ENCODE measurements at places on chromosomes 7 and 10.
A peak's percentile ranks its signal among the peaks of the same experiment; 100 is the strongest.

- DNase-seq, result no peak
Measured at GRCh38 chr10:10794046-10794445, 223.6 kb upstream of the CELF2 start.

- no peak for DNase-seq
Measured at GRCh38 chr10:4234661-4235060, 449.7 kb upstream of the KLF6 start.

GRCh38 chr10:29546773-29547313, 87.9 kb downstream of the SVIL start:
- DNase-seq, result no peak

- DNase-seq, result no peak
Measured at GRCh38 chr10:53088961-53089360, 316.4 kb upstream of the MBL2 start.

DNA sequence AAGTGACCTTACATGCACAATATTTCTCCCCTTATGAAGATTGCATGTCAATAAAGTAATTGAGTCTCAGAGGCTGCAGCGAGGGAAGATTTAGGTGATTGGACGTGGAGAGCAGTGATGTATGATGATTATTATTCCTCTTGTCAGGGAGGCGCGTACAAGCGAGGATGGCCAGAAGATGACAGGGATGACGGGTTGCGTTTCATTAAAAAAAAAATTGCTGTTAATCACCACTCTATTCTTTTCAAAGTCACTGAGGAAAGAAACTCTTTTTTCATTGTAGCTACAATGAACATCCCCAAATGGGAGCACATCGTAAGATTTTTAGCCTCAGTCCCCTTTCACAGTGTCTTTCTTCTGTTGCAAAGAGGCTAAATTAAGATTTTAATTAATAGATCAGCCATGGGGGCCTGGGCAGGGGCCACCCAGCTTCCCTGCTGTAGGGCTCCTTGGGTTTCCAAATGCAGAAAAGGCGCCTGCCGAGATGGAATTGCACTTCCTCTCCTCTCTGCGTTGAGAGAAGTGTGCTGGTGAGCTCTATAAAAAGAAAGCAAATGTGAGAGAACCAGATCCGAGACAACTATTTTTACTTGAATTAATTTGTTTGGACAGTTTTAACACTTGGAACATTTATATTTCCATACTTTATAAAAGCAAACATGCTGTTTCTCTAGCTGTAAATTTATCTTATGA, 998.1 kb downstream of the LRMDA start:
- no peak for DNase-seq

DNA sequence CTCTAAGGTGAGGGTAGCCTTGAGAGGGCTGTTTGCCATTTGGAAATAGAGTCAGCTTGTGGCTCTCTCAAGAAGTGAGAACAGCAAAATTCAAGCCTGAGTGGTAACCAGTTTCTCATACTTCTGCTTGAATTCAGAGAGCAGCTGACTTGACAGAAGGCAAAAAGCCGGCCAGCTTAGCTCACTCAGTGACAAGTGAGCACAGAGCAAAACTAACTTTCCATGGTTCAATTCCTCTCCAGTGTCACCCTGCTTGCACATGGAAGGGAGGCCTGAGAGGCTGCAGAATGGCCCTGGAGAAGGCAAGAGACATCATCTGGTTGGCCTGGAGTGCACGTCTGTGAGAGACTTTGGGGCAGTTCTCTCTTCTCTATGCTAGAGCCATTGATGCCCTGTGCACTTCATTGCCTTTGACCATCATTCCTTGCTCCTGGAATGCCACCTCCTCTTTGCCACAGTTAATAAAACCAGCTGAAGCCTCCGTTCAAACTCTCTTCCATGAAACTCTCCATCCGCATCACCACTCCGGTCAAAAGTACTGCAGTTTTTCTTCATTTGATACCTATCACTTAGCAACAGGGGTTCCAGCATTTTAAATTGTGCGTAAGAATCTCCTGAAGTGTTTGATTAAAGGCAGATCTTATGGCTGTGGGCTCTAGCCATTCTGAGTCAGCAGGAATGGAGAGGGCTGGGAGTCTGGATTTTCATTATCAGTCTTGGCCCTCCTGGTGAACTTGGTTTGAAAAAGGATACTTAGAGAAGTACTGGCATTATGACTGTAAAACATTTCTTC, 69.8 kb upstream of the PIK3CG start:
- no peak for DNase-seq

- DNase-seq, result no peak
Measured at GRCh38 chr10:5620966-5621365, 45.4 kb downstream of the ASB13 start.

GRCh38 chr10:4770801-4771553, 55.0 kb upstream of the AKR1E2 start:
- DNase-seq, result no peak

DNA sequence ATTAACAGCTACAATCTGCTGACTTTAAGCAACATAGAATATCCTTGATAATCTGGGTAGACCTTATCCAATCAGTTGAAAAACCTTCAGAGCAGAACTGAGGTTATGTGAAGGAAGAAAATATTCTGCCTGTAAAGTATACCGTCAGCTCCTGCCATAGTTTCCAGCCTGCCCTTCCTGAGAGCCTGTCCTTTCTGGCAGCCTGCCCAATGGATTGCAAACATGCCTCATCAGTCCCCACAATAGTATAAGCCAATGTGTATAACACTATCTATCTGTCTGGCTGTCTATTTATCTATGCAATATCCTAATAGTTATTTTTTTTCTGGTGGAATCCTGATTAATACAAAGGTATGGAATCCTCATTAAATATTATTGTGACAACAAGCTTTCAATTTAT, 489.2 kb upstream of the KCND2 start:
- no peak for DNase-seq

DNA sequence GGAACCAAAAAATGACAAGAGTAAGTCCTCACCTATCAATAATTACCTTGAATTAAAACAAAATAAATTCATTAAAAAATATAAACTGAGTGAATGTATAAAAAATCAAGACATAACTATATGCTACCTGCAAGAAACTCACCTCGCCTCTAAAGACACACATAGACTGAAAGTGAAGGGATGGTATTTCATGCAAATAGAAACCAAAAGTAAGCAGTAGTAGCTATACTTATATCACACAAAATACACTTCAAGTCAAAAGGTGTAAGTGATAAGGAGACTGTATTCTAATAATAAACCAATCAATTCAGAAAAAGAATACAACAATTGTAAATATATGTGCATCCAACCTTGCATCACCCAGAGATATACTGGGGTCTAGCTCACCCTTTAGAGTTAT, 332.6 kb downstream of the SH2D4B start:
- no peak for DNase-seq

GRCh38 chr7:14769261-14769660, 133.3 kb downstream of the DGKB start:
- no peak for DNase-seq

GRCh38 chr7:150931199-150931869, 46.8 kb downstream of the KCNH2 start:
- no peak for DNase-seq

DNA sequence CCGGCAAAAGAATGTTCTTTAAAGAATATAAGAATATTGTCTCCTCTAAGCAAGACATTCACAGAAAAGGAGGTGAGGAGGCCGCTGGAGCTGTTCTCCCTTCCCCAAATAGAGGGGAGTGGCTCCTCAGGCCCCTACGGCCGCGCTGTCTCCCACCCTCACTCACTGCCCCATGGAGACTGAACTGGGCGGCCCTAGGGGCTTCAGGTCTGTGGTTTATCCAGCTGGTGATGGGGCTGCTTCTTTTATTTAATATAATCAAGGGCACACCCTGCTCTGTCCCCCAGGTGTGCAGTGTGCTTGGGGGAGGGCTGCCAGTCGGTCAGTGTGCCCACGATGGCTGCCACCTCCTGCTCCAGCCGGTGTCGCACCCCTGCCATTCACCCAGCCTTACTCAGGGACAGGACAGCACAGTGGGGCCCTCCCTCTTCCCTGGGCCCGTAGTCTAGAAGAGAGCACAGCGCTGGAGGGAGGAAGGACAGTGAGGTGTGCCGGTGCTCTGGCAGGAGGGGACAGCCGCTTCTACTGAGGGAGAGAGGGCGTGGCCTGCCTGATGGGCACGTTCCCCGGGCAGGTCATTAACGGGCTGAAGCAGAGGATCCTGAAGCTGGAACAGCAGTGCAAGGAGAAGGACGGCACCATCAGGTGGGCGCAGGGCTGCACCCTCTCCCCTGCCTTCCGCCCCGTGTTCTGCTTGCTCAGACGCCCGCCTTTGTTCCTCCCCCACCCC, 23.4 kb downstream of the IQCE start:
- DNase-seq, result no peak

- no peak for DNase-seq
Measured at GRCh38 chr7:151174246-151175046, 7.0 kb upstream of the GBX1 start.

DNA sequence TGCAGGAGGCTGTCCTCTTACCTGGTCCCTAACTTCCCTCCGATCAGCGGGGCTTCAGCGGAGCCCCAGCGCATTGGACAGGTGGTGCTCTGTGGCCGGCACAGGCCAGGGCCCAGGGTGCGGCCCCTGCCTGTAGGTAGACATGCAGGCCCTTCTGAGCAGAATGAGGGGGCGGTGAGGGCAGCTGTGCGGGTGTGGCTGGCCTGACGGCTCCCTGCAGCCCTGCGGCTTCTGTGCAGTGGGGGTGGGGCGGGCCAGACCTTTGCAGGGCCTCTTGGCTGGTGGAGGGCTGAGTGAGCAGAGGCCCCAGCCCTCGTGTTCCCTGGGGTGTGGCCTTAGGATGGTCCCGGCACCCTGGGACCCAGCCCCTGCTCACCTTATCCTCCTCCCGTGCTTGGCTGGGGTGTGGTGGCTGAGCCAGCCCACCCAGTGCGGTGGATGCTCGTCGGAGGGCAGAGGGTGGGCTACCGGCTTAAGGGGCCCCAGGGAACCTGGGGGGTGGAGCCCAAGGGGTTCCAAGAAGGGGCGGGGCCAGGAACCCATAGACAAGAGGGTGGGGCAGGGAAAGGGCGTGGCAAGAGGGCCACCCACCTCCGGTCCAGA, 175.2 kb upstream of the TNRC18 start:
- no peak for DNase-seq

GRCh38 chr7:134060874-134061273, 66.3 kb upstream of the LRGUK start:
- no peak for DNase-seq

- DNase-seq, result no peak
Measured at GRCh38 chr10:32373496-32373895, 26.5 kb upstream of the EPC1 start.

DNA sequence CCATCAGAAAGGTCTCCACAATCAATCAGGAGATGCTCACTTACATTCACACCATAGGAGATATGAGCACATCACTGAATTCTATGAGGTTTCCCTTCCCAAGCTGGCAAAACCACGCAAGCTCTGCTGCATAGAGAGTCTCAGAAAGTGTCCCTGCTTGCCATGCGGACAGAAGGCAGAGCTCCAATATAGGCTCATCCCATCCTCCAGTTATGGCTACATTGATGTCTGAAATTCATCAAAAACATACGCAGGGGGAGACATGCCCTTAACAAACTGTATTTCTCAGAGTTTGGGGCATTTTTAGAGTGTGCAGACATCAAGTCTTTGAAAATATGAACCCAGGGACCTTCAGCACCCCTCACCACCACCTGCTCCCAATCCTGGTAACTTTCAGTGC, 2.9 kb downstream of the C10orf90 start:
- DNase-seq, result no peak

- DNase-seq, result no peak
Measured at GRCh38 chr7:97401398-97401797, 283.9 kb downstream of the SDHAF3 start.

GRCh38 chr10:120995768-120996167, 144.6 kb downstream of the WDR11 start:
- no peak for DNase-seq

DNA sequence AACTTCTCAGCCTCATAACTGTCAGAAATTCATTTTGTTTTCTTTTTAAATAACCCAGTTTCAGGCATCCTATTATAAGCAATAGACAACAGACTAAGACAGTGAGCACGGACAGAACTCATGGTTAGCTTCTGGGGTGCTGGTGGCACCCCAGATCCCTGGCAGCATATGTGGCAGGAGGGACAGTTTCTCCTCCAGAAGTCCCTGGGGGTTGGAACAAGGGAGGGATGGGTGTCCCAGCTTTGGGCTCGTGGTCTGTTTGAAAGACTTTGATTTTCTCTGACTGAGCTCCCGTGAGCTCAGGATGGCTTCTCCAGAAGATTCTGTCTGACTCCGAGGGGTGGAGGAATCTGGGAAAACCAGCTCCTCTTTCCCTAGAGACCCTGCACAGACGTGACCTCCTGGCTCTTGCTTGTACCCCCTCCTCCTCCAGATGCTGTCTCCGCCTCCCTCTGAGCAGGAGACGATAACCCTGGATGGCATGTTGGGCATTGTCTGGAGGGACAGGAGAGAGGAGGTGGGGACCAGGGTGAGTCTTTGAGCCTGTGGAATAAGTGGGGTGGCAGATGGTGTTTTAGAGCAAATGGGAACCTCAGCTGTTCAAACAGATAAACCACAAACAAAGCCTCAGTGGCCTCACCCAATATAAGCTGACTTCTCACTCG, 421.1 kb downstream of the GLRX3 start:
- DNase-seq, result no peak

GRCh38 chr7:142562688-142563087, 186.6 kb upstream of the PRSS1 start:
- no peak for DNase-seq

GRCh38 chr7:44284881-44285541, 40.4 kb downstream of the CAMK2B start:
- DNase-seq, result peak; percentile 25

GRCh38 chr10:116707981-116708380, 34.4 kb downstream of the HSPA12A start:
- no peak for DNase-seq

DNA sequence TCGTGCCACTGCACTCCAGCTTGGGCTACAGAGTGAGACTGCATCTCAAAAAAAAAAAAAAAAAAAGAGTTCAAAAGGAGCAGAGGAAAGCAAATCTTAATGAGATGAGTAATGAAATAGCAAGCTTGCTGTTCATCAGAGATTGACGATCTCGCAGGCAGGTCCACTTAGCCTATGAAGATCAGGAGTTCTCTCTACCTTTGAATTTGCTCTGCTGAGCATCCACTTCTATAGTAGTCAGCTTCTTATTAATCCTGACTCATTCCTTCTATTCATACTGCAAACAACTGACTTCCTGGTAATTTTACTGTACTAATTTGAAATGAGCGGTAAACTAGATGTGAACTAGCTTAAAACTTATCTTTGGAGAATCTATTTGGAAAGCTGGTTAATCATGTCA, 1014.6 kb downstream of the GATA3 start:
- DNase-seq, result no peak

- DNase-seq, result peak; percentile 81
Measured at GRCh38 chr10:48656241-48656913, 28.3 kb upstream of the WDFY4 start.

DNA sequence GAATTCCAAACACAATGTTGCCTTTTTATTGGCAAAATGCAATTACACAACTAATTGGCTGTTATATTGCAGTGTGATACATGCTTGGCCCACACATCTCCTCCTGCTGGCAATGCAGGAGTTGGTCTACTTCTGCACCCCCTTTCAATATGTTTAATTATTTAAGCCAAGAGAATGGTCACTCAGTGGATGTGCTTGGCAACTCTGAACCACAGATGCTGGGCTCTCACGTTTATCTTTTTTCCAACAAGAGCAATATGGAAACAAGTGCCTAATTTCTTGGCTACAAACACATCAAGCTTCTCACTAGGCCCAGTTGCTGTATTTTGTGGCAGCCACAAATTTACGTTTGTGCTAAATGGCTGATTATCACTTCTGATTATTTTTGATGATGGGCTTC, 1149.2 kb upstream of the CELF2 start:
- no peak for DNase-seq

GRCh38 chr10:124616040-124616835, 127.9 kb downstream of the FAM53B start:
- DNase-seq, result no peak
